Spleen (tissue), 13 donors: ENCODE measurements at places on chromosomes 5 and 9.

- DNase-seq = no peak
These were observed 91.2 kb downstream of the RIC1 start for GRCh38 chr9:5720151-5720550.

DNA sequence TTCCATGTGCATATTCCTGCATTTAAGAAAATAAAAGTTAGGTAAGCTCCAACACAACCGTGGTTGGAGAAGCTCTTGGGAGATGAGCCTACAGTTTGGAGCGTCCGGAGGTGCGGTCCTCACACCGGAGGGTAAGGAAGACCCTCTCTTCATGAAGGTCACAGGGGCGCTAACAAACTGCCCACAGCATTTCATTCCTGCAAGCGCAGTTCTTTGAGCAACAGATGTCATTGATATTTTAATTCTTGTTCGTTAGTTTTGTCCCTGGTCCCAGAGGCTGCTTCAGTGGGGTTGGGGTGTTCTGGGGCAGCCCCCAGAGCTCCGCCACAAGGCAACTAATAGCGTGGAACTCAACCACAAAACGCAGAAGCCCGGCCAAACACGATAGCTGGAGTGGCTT, 376.2 kb downstream of the IRX2 start:
- no peak for DNase-seq

GRCh38 chr5:115381911-115382662, 85.6 kb upstream of the CCDC112 start:
- no peak for DNase-seq

GRCh38 chr5:124986667-124987066, 240.2 kb upstream of the ZNF608 start:
- no peak for DNase-seq

GRCh38 chr5:73119451-73120157, 771 bp upstream of the TMEM171 start:
- peak; percentile 80 for DNase-seq

GRCh38 chr9:106421772-106422171, 441.2 kb upstream of the ZNF462 start:
- no peak for DNase-seq

DNA sequence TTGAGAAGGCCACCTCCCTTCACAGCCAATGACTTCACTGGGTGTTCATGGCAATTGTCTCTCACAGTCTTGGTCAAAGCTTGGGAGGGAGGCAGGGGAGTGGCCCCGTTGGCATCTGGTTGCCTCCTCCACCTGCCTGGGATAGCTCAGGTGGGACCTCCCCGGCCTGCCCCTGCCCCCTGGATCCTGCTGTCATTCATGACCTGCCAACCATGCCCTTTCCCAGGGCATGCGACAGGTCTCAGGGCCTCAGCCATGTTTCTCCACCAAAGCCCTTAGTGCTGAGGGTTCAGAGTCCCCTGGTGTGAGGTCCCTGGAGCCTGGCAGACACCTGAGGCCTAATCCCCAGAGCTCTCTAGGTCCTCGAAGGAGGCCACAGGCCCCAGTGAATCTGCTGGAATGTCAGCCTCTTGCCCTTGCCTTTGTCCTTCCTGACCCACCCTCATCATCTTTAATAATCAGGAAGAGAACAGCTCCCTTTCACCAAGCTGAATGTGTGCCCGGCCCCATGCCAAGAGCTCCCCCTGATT, 5.6 kb downstream of the DAB2IP start:
- peak; percentile 33 for DNase-seq

DNA sequence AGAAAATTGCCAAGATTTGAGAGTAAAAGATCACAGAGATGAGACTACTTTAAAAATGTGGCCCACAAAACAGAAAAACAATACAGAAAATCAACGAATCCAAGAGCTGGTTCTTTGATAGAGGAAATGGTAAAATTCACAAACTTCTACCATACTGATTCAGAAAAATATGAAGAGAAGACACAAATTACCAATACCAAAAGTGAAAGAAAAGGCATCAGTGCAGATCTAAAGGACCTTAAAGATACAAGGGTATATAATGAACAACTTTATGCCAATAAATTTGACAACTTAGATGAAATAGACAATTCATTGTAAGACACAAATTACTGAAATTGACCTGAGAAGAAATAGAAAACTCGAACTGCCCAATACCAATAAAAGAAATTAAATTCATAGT, 24.4 kb upstream of the SLC1A1 start:
- DNase-seq = no peak

DNA sequence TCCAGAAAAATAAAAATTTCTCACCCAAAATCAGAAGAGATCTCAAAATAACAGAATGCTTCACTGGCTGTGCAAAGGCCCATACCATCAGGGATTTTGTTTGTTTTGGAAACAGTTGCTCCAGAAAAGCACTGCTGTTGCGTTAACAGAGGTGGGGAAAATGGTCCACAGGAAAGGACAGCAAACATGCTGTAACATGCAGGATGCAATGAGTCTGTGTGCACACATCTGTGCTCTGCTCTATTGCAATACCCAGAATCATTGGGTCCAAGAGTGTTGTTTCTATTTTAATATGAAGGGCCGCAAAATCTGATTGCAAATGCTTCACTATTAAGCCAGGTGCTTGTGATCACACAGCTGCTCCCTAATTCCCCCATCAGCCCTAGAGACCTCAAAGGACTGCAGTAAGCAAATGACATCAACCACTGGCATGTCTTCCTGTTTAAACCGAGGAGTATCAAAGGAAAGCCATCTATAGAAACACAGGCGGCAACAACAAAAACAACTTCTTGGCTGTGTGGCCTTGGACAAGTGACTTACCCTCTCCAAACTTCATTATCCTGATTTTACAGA, 141.0 kb downstream of the DCP2 start:
- no peak for DNase-seq

DNA sequence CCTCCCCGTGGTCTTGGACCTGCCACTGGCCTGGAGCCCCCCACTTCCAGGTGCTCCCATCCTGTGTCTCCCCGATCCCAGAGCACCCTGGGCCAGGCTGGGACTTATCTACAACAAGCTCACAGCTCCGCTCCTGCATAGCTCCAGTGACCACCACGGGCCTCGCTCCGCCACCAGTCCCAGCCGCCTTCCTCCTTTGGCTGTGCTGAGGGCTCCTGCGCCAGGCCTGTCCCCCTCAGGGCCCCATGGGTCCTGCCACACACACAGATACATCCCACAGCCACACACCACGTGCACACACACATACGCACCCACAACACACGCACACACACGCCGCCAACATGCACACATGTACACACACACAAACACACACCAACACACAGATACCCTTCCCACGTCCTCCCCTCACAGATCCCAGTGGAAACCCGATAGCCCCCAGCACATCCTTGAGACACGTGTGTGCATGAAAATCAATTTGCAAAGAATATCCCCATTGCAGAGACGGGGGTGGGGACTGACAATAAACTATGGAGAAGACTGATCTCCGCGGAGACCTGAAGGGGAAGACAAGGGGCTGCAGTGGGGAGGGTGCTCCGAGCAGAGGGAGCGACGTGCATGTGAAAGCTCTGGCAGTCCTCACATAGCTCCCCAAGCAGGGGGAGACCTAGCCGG, 18.5 kb upstream of the LAMC3 start:
- DNase-seq = no peak

- no peak for DNase-seq
These were observed 8.4 kb upstream of the CERCAM start for GRCh38 chr9:128412120-128412790.

DNA sequence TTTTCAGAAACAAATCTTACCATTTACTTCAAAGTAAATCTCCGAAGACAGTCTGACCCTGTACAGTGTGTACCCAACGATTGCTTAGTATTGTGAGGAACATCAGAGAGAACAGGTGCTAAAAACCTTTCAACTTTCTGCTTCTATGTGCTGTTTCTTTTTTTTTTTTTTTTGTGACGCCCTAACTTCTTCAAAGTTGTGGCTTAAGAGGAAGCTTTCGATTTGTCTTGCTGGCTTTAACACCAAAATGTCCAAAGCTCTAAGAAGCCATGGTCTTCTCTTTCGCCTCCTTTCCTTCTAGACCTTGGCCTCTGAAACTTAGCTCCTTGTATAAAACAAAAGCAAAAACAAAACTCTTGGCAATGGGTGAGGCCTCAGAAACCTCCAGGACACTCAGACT, 1.2 kb downstream of the TNFSF8 start:
- DNase-seq = no peak

GRCh38 chr5:41878173-41878572, 7.9 kb upstream of the OXCT1 start:
- no peak for DNase-seq

GRCh38 chr5:89981021-89981420, 428.5 kb downstream of the CETN3 start:
- no peak for DNase-seq
